ENCODE measurements at places on chromosomes 4 and X. TPM values are rescaled to one million over a fixed set of nuclear protein-coding genes. Genes with fewer than 3 reads are reported as not detected.

GRCh38 chr4:86221002-86221401, 138.9 kb downstream of the MAPK10 start:
- H3K4me3 ChIP-seq: no peak overlapping the region
- H3K27ac ChIP-seq: no peak overlapping the region
- peaks cover 5% of the 10 kb centered on the region for H3K4me1 ChIP-seq
- no peaks in the 10 kb centered on the region for H3K27me3 ChIP-seq
- DNase-seq: no peak

Gene RBM46
- not detected for total RNA-seq

DNA sequence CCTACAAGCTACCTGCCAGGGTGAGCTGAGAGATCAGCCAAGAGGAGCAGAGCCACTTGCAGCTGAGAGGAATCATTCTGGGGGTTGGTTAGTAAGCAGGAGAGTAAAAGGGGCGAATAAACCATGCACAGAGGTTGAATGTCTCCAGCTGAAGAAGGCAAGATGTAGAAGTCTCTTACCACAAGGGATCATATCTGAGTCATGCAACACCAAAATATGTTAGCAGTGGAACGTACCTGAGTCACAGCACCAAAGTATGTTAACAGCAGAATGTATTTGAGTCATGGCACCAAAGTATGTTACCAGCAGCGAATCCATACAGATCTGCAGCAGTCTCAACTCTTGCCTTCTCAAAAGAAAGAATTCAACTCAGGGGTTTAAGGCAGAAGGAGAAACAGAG, 29.9 kb downstream of the C4orf51 start:
- no peaks in the 10 kb centered on the region for H3K4me1 ChIP-seq
- H3K27ac ChIP-seq: no peak overlapping the region
- H3K27me3 ChIP-seq: no peaks in the 10 kb centered on the region
- no peak overlapping the region for H3K4me3 ChIP-seq

GRCh38 chr4:43330288-43330687, 437.8 kb downstream of the GRXCR1 start:
- no peaks in the 10 kb centered on the region for H3K4me1 ChIP-seq
- H3K27ac ChIP-seq: no peak overlapping the region
- no peaks in the 10 kb centered on the region for H3K27me3 ChIP-seq
- DNase-seq: no peak
- H3K36me3 ChIP-seq: no peaks in the 10 kb centered on the region
- H3K4me3 ChIP-seq: no peak overlapping the region

DNA sequence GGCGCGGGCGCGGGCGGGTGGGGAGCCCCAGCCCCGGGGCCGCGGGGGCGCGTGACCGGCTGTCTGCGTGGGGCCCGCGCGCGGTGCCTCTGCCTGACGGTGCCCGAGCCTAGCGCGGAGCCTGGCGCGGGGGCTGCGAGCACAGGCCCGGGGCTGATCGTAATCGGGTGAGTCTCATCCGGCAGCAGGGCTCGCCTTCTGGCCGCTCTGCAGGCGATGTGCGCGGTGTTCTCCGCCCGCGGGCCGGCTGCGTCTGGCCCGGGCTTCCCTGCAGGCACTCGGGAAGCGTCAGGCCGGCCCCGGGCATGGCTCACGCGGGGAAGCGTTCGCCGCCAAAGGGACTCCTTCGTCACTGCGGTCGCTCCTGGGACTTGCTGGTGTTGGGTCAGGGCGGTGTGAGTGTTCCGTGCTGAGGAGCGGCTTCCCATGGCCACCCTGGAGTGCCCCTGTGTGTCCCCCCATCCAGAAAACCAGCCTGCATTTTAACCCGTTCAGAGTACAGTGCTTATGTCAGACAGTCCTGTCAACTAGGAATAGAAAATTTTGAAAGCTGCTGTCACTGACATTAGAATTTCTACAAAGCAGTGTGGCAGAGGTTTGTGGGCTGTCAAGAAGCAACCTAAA, 40.6 kb downstream of the FAM149A start:
- peak overlapping the region; percentile 78 for H3K27ac ChIP-seq
- H3K27me3 ChIP-seq: no peaks in the 10 kb centered on the region
- H3K4me1 ChIP-seq: no peaks in the 10 kb centered on the region

GRCh38 chr4:169159624-169160171, 111.1 kb downstream of the SH3RF1 start:
- no peak overlapping the region for H3K4me3 ChIP-seq
- no peaks in the 10 kb centered on the region for H3K36me3 ChIP-seq
- H3K4me1 ChIP-seq: no peaks in the 10 kb centered on the region
- no peak for DNase-seq
- H3K27me3 ChIP-seq: no peaks in the 10 kb centered on the region

Gene FGA
- not detected for total RNA-seq

DNA sequence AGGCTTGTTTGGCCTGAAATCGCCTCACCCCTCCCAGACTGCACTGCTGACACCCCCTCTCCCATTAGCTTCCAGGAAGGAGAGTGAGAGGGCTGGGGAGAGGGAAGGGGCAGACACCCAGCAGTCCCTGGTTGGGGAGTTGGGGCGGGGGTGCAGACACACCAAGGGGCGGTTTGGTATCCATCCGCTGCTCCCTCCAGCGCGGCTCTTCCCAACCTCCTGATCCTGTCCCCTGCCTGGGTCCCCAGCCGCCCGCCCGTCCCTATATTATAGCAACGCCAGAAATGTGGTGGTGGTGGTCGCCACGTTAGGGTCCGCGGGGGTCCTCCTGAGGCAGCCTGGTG, 24.9 kb downstream of the GPRASP3 start:
- H3K4me3 ChIP-seq: peak overlapping the region; percentile 60
- H3K36me3 ChIP-seq: no peaks in the 10 kb centered on the region
- no peaks in the 10 kb centered on the region for H3K4me1 ChIP-seq
- DNase-seq: no peak
- H3K27me3 ChIP-seq: no peaks in the 10 kb centered on the region
- H3K27ac ChIP-seq: peak overlapping the region; percentile 64

Gene NSG1
- 3.6 TPM for total RNA-seq

Gene AMOT
- 3.5 TPM for total RNA-seq

- H3K36me3 ChIP-seq: no peaks in the 10 kb centered on the region
- DNase-seq: no peak
- H3K27me3 ChIP-seq: no peaks in the 10 kb centered on the region
- H3K4me1 ChIP-seq: no peaks in the 10 kb centered on the region
These were observed 307.1 kb downstream of the TEX13A start for GRCh38 chrX:104913348-104913747.

- no peak overlapping the region for H3K27ac ChIP-seq
- no peaks in the 10 kb centered on the region for H3K27me3 ChIP-seq
- DNase-seq: no peak
These were observed 51.2 kb downstream of the OR13H1 start for GRCh38 chrX:131595120-131595519.

- no peak overlapping the region for H3K4me3 ChIP-seq
- no peaks in the 10 kb centered on the region for H3K36me3 ChIP-seq
- no peaks in the 10 kb centered on the region for H3K4me1 ChIP-seq
- H3K27ac ChIP-seq: no peak overlapping the region
- no peak for DNase-seq
- H3K27me3 ChIP-seq: no peaks in the 10 kb centered on the region
These were observed 32.8 kb downstream of the STBD1 start for GRCh38 chr4:76339364-76339763.

DNA sequence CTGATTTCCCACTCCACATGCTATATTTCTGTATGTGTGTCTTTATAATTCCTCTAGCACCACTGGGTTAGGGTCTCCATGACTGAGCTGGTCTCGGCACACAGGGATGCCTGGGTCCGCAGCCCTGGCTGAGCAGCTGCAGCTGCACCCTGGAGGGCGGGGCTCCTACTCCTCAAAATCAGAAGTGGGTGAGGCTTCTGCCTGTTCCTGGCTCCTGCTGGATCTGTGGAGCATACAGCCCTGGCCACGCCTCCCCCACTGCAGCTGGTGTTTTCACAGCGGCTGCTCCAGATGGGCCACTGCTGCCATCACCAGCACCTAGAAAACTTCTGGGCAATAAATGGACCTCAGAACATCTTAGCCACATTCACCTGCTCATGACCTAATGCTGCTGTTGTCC, 30.9 kb downstream of the SPCS3 start:
- no peaks in the 10 kb centered on the region for H3K36me3 ChIP-seq
- H3K4me3 ChIP-seq: no peak overlapping the region
- H3K4me1 ChIP-seq: no peaks in the 10 kb centered on the region
- DNase-seq: no peak

GRCh38 chr4:54060116-54060515, 4.3 kb downstream of the CHIC2 start:
- H3K36me3 ChIP-seq: no peaks in the 10 kb centered on the region
- no peak for DNase-seq
- no peak overlapping the region for H3K27ac ChIP-seq
- peaks cover 3% of the 10 kb centered on the region for H3K4me1 ChIP-seq

DNA sequence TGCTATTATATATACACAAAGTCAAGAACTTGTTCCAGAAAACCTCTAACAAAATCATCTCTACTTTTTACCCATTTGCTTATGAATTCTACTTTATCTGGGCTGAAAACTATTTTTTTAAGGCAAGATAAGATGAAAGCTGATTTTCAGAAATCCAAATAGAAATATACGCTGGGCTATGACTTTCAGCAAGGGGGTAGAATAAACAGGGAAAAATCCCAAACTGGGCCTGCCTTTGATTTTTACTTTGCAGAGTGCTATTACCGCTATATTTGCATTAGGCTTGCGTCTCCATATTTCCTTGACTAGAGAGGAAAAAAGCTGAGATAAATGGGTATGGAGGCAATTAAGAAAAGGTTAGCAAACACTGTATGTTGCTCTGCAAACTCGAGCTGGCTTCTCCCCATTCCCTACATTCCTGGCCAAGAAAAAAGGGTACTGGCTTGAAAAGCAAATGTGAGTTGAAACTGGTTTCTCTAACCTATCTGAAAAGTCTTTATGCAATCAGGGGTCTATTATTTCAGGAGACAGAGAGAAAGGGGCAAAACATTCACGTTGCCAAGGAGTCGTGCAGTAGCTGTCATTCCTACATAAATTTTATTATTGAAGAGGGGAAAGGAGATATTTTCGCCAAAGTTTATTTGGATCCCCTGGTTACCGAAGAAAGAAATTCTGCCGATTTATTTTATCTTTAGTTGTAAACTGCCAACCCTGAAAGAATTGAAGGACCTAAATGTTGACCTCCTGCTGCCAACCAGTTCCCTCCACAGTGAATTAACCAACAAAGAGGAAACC, 2.2 kb downstream of the TMEM47 start:
- no peak for DNase-seq
- peak overlapping the region; percentile 47 for H3K4me3 ChIP-seq
- H3K27me3 ChIP-seq: no peaks in the 10 kb centered on the region
- H3K4me1 ChIP-seq: no peaks in the 10 kb centered on the region
- no peaks in the 10 kb centered on the region for H3K36me3 ChIP-seq
- peak overlapping the region; percentile 92 for H3K27ac ChIP-seq

GRCh38 chr4:98794565-98795205, 134.2 kb downstream of the EIF4E start:
- DNase-seq: no peak
- H3K36me3 ChIP-seq: no peaks in the 10 kb centered on the region
- H3K4me3 ChIP-seq: no peak overlapping the region
- H3K27me3 ChIP-seq: no peaks in the 10 kb centered on the region
- H3K4me1 ChIP-seq: no peaks in the 10 kb centered on the region

Gene SMIM31
- not detected for total RNA-seq

GRCh38 chr4:86594559-86595425, 677 bp downstream of the PTPN13 start:
- H3K36me3 ChIP-seq: no peaks in the 10 kb centered on the region
- peak overlapping the region; percentile 87 for H3K4me3 ChIP-seq
- DNase-seq: peak; percentile 55
- no peaks in the 10 kb centered on the region for H3K4me1 ChIP-seq
- H3K27me3 ChIP-seq: no peaks in the 10 kb centered on the region

Gene FGFBP1
- not detected for total RNA-seq

GRCh38 chr4:159608436-159608835, 505.6 kb downstream of the RAPGEF2 start:
- H3K36me3 ChIP-seq: no peaks in the 10 kb centered on the region
- no peak overlapping the region for H3K4me3 ChIP-seq
- H3K27ac ChIP-seq: no peak overlapping the region

DNA sequence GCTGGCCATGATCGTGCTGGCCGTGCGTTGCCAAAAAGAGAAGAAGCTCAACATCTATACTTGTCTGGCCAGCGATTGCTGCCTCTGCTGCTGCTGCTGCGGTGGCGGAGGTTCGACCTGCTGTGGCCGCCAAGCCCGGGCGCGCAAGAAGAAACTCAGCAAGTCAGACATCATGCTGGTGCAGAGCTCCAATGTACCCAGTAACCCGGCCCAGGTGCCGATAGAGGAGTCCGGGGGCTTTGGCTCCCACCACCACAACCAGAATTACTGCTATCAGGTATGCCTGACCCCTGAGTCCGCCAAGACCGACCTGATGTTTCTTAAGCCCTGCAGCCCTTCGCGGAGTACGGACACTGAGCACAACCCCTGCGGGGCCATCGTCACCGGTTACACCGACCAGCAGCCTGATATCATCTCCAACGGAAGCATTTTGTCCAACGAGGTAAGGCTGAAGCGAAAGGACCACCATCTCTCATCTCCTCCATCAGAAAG, 3.3 kb downstream of the PCDH10 start:
- H3K4me3 ChIP-seq: peak overlapping the region; percentile 43
- peaks cover 19% of the 10 kb centered on the region for H3K4me1 ChIP-seq

Gene RTL9
- total RNA-seq: not detected

Gene PNMA6F
- total RNA-seq: not detected

DNA sequence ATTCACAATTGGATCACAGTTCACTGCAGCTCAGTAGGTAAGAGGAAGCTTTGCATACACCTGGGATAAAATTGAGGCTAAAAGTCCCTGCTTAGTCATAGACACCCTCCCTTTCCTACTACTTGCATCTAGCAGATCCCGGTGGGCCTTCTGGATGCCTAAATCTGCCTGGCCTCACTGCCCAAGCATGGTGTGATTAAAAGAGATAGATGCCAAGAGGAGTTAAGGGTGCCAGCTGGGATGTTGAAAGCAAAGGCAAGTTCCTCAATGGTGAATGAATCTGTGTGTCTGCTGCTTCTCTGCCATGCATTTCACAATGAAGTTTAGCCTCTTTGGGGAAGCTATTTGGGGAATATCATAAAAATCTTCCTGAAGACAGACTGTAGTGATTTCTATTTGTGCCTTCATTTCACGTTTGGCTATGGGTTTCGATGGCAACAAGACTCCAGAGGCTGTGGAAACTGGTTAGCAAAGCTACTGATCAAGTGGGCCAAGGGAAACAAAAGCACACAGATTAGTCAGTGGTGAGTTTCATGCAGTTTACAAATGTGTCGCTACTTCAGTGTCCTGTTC, 534.0 kb downstream of the ANKRD50 start:
- DNase-seq: no peak
- H3K27me3 ChIP-seq: no peaks in the 10 kb centered on the region
- H3K4me1 ChIP-seq: no peaks in the 10 kb centered on the region

Measured in uterus (tissue), 4 donors.